ENCODE measurements at places on chromosomes 5 and 9.

DNA sequence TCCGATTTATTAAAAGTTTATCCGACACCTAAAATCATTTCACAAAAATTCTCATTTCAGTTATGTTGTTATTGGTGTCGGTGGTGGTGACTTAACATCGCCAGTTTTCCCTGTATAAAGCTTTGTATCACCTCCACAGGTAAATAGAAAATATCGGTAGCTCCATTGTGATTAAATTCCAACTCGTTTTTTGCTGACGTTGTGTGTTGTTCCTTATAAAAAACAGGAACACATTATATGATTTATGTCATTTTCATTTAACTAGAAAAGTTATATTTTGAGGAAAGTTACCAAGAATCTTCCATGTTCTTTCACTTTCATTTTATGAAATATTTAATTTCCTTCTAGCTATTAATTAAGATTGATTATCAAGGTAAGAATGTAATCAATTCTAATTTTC, 635.9 kb downstream of the CDH18 start:
- no peak for DNase-seq

GRCh38 chr5:40321514-40321913, 358.2 kb upstream of the PTGER4 start:
- no peak for DNase-seq

GRCh38 chr5:119341452-119342349, 14.1 kb upstream of the TNFAIP8 start:
- no peak for DNase-seq

- DNase-seq: no peak
These were observed 1.0 kb downstream of the HMGCS1 start for GRCh38 chr5:43312076-43312661.

DNA sequence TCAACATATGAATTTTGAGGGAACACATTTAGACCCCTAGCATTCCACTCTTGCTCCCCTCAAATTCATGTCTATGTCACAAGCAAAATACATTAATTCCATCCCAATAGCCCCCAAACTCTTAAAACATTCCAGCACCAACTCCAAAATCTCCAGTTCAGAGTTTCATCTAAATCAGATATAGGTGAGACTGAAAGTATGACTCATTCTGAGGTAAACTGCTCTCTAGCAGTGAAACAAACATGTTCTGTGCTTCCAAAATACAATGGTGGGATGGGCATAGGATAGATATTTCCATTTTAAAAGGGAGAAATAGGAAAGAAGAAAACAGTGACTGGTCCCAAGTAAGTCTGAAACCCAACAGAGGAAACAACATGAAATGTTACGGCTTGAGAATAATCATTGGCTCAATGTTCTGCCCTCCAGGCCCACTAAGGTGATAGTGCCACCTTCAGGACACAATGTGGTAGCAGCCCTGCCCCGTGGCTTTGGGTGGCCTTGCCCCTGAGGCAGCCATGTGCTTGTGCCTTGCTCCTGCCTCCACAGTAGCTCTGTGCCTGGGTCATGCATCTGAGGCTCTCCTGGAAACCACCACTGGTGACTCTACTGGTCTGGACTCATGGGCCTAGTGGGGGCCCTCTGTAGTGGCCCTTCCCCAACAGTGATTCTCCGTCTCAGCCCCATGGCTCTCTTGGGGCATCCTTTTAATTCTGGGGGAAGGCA, 36.4 kb upstream of the IPPK start:
- no peak for DNase-seq

DNA sequence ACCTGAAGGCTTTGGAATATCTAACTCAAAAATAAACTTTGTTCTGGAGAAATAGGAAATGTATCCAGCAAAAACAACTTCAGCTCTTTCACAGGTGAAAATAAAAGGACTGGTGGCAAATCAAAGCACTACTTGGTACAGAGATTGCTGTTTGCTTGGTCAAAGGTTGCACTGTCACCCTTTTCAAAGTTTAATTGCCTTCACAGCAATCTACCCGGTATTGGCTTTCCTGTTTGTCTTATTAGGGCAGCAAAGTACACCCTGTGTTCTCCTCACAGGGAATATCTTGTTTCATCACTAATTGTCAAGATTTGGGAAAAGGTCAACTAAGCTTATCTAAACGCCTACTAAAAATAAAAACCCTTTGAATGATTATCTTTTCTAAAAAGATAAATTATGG, 214.1 kb upstream of the ADCY2 start:
- DNase-seq: no peak

Data from Right ventricle myocardium inferior (tissue), 1 donor.